WERI-Rb-1 (cell line): ENCODE measurements at places on chromosomes 6 and 20.
A peak's percentile ranks its signal among the peaks of the same experiment; 100 is the strongest.

DNA sequence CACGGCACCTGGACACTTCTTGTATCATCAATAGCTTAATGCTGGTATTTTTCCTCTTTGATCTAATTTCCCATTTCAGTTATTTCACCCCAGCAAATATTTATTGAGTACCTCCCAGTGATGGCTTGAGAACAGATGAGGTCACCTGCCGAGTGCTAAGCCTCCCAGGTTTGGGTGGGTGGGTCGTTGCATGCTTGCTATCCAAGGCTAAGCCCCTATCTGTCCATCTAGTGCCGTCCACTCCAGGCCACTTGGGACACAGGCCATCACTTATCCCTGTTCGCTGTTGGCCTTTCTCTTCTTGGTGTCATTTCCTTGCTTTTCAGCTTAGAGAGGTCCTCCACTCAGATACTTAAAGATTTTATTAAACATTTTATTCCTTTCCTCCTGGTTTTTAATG is 10.8 kb upstream of the NNAT start:
- no peak for DNase-seq

- DNase-seq, result peak; percentile 70
These were observed 7.8 kb downstream of the KCNG1 start for GRCh38 chr20:51014797-51015722.

GRCh38 chr6:131787766-131788712 is 19.8 kb upstream of the ENPP1 start:
- no peak for DNase-seq

- no peak for DNase-seq
These were observed 13.5 kb downstream of the GPR63 start for GRCh38 chr6:96823743-96824142.

- no peak for DNase-seq
These were observed 482.9 kb downstream of the PTPRT start for GRCh38 chr20:42706759-42707158.

DNA sequence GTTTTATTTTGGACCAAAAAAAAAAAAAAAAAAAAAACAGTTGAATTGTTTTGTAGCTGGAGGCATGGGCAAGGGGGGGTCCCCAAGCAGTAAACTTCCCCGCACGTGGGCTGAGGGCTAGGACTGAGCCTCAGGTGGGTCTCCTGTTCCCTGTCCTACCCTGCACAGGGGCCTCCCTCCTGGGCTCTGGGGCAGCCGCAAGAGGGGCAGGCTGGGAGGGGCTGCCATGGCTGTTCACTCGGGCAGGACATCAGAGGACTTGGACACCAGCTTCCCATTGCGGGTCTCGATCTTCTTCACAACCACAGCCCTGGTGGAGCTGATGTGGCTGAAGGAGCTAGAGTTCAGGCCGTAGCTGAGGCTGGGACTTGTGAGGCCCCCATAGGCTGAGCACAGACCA is 21.1 kb downstream of the SGK1 start:
- no peak for DNase-seq

DNA sequence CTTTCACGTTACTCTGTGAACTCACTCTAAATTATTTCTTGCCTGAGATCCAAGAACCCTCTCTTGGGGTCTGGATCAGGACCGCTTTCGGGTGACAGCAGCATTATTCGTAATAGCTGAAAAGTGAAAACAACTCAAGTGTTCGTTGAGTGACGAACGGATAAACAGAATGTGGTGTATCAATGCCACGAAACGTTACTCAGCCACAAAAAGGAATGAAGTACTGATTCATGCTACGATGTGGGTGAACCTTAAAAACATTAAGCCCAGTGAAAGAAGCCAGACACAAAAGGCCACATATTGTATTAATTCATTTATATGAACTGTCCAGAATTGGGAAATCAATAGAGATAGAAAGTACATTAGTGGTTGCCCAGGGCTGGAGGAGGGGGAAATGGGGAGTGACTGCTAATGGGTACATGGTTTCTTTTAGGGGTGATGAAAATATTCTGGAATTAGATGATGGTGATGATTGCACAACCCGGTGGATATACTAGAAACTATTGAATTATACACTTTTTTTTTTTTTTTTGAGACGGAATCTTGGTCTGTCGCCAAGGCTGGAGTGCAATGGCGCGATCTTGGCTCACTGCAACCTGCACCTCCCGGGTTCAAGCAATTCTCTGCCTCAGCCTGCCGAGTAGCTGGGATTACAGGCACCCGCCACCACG is 8.4 kb downstream of the PTGIS start:
- DNase-seq, result no peak

- peak; percentile 38 for DNase-seq
These were observed 189.0 kb downstream of the UST start for GRCh38 chr6:148935705-148936435.

DNA sequence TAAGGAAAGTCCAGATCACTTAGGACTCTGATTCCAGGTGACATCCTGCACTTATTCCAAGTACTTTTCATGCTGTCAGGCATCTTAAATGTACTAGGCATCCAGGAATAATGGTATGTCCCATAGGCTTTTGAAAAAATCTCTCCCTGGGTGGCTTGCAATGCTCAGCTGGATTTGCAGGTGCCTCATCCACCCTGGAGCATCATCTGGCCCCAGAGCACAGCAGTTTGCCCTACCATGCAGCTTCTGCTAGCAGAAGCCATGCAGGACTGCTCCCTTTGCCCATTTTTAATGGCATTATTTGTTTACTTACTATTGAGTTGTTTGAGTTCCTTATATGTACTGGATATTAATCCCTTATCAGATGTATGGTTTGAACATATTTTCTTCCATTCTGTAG is 45.2 kb downstream of the DZANK1 start:
- no peak for DNase-seq

- no peak for DNase-seq
These were observed 45.7 kb upstream of the TMEM170B start for GRCh38 chr6:11491596-11492463.

DNA sequence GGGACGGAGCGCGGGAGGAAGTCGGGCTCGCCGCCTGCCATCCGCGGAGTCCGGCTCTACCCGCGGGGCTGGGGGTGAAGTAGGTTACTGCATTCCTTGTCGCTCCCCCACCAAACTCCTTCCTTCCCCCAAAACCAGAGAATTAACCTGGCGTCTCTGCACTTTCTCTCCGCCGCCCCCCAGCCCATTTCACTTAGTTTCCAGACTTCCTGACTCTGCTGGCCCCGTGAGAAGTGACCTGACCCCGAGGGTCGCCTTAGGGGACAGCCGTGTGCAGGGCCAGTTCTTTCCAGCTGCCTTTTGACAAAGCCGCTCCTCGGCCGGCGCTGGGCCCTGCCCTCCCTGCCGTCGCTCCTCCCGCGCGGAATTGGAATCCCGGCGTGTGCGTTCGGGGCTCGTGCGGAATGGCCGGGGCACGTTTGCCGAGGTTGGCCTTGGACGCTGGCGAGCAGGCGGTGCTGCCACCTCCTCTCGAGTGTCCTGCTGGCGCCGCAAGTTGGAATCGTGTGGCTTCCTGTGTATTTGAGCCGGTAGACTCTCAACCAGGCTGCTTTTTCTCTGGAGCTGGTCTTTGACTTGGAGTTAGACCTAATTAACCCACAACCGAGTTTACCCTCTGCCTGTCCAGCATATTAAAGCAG is 650 bp downstream of the DCBLD1 start:
- peak; percentile 65 for DNase-seq

- DNase-seq, result no peak
These were observed 4.0 kb downstream of the SLC52A3 start for GRCh38 chr20:764255-764654.

DNA sequence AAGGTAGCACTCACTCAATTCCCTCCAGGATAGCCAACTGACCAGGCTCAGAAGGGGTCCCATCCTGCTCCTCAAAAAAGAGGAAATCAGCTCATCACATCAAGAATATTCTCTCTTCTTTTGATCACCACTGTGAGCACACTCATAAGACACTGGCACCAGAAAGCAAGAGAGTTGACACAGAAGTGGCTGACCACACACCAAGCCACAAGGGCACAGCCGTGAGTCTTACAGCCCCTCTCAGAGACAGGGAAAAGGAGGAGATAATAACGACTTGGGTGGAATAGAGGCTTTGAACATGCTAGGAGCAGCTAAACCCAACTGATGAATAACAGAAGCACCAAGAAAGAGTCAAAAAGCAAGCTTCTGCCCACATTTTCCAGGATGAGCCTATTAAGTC is 249.1 kb upstream of the PREP start:
- no peak for DNase-seq

- DNase-seq, result no peak
These were observed 36.6 kb upstream of the DUSP22 start for GRCh38 chr6:255751-256083.

DNA sequence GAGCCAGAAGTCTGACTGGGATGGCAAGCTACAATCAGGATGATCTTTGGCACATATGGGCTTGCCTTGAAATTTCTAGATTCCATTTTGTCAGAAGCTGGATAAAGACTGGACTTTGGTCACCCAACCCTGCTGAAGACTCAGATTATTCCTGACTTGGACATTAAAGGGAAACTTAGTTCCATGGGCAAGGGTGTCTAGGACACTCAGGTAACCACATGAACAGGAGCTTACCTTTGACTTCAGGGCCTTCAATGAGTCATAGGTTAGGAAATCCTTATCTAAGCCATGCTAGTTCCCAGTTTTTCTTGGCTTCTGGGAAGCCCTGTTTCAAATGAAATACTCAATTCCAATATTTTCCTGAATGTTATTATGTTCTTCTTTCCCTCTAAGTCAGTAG is 28.5 kb upstream of the IFNGR1 start:
- DNase-seq, result no peak

GRCh38 chr6:16060039-16060438 is 68.8 kb upstream of the MYLIP start:
- DNase-seq, result no peak

DNA sequence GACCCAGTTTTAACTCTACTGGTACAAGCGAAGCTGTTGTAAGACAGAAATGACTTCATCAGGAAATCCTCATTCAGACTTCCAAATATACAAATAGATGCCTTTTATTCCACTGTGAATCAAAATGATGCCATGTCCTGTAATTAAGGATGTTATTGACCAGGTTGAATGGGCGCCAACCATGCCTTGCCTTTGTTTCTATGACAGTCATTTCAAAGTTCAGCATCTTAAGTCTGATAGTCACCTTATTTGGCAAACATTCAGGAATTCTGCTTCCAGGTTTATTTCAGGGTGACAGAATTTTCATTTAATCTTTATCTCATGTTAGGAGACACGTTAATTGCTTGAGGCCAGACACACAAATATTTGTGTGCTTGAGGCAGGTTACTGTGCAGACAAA is 592.8 kb upstream of the JAG1 start:
- DNase-seq, result no peak

DNA sequence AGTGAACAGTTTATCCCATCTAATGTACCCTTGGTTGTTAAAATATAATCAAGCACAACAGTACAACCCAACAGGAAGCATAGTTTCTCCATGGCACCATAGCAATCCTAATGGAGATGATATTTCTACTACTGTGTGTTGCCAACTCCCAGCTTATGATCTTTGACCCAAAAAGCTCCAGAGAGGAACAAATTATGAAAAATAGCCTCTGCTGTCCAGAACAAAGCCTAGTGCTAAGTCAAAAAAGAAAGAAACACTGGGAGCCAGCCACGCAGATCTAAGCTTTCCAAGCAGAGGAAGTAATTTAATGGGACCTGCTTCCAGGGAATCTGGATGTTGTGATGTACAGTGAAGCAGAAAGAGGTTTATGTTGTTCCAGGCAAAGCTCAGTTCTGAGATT is 52.2 kb upstream of the TASP1 start:
- no peak for DNase-seq

DNA sequence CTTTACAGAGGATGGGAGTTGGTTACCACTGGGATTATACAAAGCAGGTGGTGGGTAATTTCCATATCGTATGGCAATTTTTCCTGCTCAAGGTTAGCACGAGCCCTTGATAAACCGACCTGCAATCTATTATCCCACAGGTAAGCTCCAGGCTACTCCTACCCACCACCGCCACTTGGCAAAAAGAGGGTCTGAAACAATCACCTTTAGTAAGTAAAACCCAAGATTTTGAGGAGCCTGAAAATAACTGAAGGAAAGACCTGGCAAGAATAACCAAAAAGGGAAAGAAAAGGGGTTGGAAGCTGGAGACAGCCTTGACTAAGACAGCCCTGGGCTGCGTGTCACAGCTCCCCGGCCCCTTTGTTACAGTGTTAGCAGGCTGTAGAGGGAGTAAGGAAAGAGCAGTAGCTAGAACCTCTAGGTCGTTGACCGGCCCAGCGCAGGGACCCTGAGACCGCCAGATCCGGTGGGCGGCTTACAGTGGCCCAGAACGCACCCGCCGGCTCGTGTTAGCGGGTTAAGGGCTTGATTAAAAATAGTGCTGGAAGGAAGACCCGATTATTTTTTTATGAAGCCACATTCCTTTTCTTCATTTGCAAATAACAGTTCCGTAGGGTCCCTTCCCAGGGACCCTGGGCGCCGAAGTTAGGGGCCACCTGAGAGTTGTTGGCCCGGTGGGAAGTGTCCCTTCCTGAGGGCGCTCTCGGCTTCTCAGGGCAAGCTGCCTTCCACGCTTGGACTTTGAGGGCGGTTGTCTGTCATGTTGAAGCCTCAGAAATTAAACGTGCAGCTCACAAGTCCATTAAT is 30.5 kb downstream of the TFAP2B start:
- DNase-seq, result peak; percentile 42

DNA sequence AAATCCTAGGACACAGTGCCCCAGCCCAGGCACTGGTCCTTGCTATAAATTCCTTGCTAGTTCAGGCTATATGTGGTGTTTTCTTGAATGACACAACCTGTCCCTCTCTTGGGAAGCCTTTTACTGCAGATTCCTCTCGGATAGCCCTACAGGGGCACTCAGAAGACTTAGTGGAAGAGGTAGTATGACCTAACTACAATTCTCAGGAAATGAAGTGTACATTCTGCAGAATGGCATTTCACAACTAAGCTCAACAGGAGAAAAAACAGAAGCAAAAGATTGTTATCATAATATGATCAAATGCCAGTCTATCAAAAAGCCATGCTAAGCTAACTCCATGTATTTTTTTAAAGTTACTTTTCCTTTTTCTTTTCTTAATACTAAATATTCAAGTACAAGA is 66.3 kb upstream of the FBXL4 start:
- no peak for DNase-seq
